Hindlimb muscle (tissue), 1 donor: ENCODE measurements at places on chromosomes 16 and 17.
A peak's percentile ranks its signal among the peaks of the same experiment; 100 is the strongest.

GRCh38 chr16:73171901-73172240 is 123.9 kb upstream of the ZFHX3 start:
- no peak for DNase-seq

- DNase-seq: no peak
These were observed 11.5 kb upstream of the ARHGAP17 start for GRCh38 chr16:25026621-25027020.

GRCh38 chr17:5971969-5972368 is 98.2 kb upstream of the WSCD1 start:
- no peak for DNase-seq

DNA sequence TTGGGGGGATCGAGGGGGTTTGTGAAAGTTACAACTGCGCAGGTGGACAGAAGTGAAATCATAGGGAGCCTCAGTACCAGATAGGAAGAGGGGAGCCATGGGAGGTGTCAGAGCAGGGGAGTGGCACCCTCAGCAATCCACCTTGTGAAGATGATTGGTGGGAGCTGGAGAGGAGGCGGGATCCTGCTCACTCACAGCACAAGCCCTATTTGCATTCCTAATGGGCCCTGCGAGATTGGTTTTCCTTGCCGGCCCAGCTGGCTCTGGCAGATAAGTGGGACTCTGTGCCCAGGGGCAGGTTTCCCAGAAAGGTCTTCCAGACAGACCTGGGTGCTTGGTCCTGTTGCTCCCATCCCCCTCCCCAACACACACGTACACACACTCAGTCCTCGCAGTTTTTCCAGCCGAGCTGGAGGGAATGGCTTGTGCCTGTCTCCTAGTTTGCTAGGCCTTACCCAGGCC is 9.4 kb downstream of the WNT3 start:
- DNase-seq: no peak

DNA sequence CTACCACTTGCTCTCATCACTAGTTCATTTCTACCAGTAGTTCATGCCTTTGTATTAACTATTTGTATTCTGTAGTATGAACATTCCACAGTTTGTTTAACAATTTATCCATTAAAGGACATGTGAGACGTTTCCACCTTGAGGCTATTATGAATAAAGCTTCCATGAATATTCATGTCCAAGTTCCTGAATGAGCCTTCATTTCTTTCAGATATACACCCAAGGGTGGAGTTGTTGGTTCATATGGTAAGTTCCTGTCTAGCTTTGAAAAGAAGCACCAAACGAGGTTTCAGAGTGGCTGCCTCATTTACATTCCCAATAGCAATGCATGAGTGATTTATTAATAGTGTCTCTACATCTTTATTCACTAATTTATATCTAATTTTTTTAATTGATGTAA is 407.8 kb upstream of the C16orf82 start:
- DNase-seq: no peak

DNA sequence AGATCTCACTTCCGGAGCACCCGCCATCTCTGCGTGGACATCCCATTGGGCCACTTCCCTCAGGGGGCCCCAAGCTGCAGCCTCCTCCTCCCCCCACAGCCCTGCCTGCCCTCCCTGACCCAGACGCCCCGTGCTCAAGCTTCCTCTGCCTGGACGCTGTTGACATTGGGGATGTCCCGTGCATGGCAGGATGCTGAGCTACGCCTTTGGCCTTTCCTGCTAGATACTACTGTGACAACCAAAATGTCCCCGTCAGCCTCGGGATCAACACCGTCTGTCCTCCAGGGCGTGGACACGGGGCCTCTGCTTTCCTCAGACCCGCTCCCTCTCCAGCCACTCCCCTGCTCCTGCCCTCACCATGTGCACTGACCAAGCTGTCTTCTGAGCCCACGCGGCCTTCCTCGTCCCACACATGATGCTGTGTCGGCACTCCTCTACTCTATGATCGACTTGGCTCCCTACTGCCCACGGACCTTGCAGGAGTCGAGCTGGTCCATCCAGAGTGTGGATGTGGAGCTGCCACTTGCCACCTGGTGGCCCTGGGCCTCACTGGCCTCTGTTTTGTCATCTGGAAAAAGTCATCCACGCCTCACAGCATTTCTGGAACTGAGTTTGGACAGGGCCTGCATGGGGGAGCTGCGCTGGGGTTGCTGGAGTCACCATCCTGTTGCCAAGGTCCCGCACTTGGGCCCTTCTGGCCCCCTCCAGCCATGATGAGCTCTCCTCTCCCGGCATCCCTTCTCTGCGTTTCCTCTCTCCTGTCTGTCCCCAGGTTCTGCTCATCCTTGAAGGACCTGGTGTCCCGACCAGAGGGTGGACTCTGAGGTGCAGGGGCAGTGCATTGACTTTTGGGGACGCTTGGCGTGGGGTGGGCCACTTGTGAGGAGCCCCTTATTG is 221.7 kb upstream of the CIBAR2 start:
- DNase-seq: no peak

DNA sequence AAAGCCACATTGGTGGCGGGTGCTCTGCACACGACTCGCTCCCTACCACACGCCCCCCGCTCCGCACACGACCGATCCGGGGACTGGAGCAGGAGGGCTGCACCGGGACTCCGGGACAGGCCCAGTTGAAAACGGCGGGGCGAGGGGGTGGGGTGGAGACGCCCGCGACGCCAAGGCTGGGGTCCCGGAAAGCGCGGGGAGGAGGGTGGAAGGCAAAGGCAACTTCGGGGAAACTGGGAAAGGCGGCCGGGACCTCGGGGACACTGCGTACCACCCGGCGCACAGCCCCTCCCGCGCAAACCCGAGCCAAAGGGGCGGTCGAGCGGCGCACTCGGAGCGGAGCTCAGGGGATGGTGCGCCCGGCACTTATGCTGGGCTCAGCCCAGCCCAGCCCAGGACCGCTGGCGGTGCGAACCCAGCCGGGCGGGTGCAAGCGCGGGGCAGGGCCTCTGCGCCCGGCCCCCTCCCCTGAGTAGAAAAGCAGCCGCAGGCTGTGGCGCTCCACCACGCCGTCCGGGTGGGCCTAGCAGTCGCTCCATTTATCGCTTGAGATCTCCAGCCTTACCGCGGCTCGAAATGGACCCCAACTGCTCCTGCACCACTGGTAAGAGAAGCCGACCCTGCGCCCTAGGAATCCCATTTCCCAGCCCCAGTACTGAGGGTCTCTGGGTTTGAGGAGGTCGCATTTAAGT is at the start of gene MT1M:
MT1M (plus strand) TSS at position 504 of the 692 bp plus-strand sequence; CDS start at position 577, 73 bp downstream.
- no peak for DNase-seq

GRCh38 chr17:50062293-50063243 is 6.7 kb downstream of the ITGA3 start:
- no peak for DNase-seq

GRCh38 chr16:61968242-61969076 is 67.8 kb downstream of the CDH8 start:
- peak; percentile 7 for DNase-seq
